ENCODE measurements at places on chromosomes 4 and X. TPM values are rescaled to one million over a fixed set of nuclear protein-coding genes. Genes with fewer than 3 reads are reported as not detected.

DNA sequence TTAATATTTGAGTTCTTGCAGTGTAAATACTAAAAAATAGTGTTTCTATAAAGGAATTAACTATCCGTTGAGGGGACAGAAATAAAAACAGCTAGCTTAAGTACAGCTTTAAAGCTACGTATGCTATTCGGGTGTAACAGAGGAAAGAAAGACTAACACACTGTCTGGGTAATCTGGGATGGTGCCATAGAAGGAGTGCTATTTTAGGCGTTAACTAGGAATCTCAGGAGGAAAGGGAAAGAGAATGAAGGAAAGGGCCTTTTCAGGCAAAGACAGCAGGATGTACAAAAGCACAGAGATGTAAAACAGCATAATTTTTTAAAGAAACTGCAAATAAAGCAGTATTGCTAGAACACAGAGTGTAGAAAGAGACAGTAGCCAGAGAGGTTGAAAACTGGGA lies 161.8 kb downstream of the RAP1GDS1 start:
- no peak for DNase-seq

DNA sequence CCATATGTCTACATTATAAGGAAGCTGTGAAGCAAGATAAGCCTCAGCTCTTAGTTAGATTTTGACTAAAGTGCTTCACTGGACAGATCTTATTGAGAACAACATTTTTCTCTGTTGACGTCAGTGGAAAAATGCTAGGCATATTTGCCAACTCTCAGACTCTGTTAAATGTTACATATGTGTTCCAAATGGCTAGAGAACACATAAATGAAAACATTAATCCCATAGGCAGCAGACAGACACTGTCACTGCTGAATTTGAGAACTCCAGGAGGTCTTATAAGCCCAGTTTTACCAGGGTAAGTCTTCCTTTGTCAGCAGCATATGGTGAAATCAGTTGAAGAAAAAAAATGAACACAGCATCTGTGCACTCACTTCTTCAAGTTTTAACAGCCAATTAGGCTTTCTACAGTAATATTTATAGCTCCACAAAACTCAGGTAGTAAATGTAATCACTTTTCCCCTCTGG lies 186.9 kb downstream of the CAMK2D start:
- no peak for DNase-seq

DNA sequence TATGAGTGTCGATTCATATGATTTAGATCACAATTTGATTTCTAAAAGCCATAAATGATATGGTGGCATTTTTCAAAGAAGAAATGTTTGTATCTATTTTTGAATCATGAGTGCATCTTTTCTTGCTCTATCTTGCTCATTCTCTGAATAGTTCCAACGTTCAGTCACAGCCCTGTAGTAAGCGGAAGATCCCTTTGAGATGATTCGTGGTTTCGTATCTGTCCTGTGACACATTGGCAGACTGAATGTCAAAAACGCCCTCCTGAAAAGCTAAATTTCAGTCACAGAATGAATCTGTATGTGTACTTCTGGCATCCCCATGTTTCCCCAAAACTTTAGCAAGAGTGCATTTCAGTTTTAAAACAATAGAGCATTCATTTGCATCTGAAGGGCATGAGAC lies 1066.9 kb upstream of the TENM3 start:
- DNase-seq, result no peak

- no peak for DNase-seq
Observed at GRCh38 chr4:173834151-173834550, 304.1 kb upstream of the HAND2 start.

CXXC4 gene
- polyA plus RNA-seq, result 0.46 TPM

GRCh38 chrX:12570859-12571501 lies 220.2 kb upstream of the PRPS2 start:
- DNase-seq, result no peak

DSPP gene
- not detected for polyA plus RNA-seq

DNA sequence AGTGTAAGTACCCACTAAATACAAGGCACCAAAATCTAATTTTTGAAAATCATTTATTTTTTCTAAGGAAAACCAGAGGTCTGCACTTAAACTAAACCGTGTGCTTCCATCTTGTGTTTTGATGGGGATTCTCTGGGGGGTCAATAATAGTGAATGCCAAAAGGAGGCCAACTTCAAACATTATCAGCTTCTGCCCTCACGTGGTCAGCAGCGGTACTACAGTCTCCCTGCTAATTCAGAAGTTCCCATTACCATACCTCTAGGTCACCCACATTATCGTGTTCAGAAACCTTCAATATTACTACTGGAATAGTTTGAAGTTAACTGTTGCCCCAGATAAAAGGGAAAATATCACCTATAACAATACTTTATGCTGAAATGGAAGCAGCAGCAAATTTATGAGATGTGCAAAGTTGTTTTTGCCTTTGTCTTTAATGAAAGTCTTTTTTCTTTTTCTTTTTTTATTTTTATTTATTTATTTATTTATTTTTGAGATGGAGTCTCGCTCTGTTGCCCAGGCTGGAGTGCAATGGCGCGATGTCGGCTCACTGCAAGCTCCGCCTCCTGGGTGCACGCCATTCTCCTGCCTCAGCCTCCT lies 17.3 kb downstream of the CTPS2 start:
- no peak for DNase-seq

FAM9A gene
- not detected for polyA plus RNA-seq

Data from sigmoid colon (tissue), 7 donors.